ENCODE measurements at places on chromosomes 4 and X. TPM values are rescaled to one million over a fixed set of nuclear protein-coding genes. Genes with fewer than 3 reads are reported as not detected.

The EFHC2 gene
- total RNA-seq = not detected

GRCh38 chrX:1336948-1337779 lies 579 bp downstream of the IL3RA start:
- no peak for DNase-seq
- H3K36me3 ChIP-seq = peaks cover 19% of the 10 kb centered on the region
- no peaks in the 10 kb centered on the region for H3K27me3 ChIP-seq
- H3K4me1 ChIP-seq = no peaks in the 10 kb centered on the region

The STARD8 gene
- not detected for total RNA-seq

DNA sequence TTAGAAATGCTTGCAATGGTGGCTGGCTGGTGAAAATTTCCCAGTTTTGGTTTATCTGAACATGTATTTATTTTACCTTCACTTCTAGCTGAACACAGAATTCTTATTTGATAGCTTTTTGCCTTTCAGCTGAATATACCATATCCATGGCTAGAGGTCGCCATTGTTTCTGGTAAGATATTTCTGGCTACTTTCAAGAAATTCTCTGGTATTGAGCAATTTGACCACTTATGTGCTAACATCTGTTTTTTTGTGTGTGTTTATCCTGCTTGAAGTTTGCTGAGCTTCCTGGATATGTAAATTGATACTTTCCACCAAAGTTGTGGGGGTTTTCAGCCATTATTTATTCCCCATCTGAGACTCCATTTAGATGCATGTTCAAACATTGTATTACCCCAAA lies 75.4 kb downstream of the FBXW7 start:
- no peak overlapping the region for H3K27ac ChIP-seq
- no peaks in the 10 kb centered on the region for H3K36me3 ChIP-seq
- H3K4me3 ChIP-seq = no peak overlapping the region
- peaks cover 3% of the 10 kb centered on the region for H3K4me1 ChIP-seq
- DNase-seq = peak; percentile 54
- H3K27me3 ChIP-seq = no peaks in the 10 kb centered on the region

The ELOVL6 gene
- 19.4 TPM for total RNA-seq

DNA sequence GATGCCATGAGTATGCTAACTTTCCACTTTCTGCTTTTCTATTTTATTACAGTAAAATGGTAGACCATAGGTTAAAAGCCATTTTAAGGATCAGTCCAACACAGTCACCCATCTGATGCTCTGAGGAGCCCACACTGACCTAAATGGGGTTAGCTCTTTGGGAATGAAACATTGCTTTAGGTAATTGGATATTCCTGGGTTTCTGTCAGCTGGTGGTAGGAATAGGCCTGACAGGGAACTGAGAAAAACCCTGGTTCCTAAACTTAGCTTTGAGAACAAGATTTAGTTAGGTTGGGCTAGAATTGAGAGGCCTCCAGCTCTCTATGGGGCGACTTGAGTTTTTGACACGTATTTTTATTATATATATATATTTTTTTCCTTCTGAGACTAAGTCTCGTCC lies 40.4 kb downstream of the MCUB start:
- DNase-seq = no peak
- H3K27me3 ChIP-seq = no peaks in the 10 kb centered on the region
- no peak overlapping the region for H3K4me3 ChIP-seq
- H3K36me3 ChIP-seq = peaks cover 21% of the 10 kb centered on the region

GRCh38 chrX:57899064-57899463 lies 11.2 kb downstream of the ZXDA start:
- H3K36me3 ChIP-seq = no peaks in the 10 kb centered on the region
- no peak overlapping the region for H3K4me3 ChIP-seq
- no peak for DNase-seq
- H3K4me1 ChIP-seq = no peaks in the 10 kb centered on the region
- no peak overlapping the region for H3K27ac ChIP-seq

GRCh38 chr4:165720411-165721082 lies 152.5 kb upstream of the TLL1 start:
- H3K36me3 ChIP-seq = no peaks in the 10 kb centered on the region
- no peaks in the 10 kb centered on the region for H3K4me1 ChIP-seq
- no peak overlapping the region for H3K27ac ChIP-seq
- H3K4me3 ChIP-seq = no peak overlapping the region
- no peak for DNase-seq

GRCh38 chr4:2798399-2799223 lies 5.7 kb downstream of the SH3BP2 start:
- H3K27me3 ChIP-seq = no peaks in the 10 kb centered on the region
- no peak for DNase-seq
- peaks cover 26% of the 10 kb centered on the region for H3K4me1 ChIP-seq
- H3K27ac ChIP-seq = no peak overlapping the region
- H3K4me3 ChIP-seq = no peak overlapping the region

GRCh38 chrX:133892337-133892736 lies 93.1 kb downstream of the GPC3 start:
- H3K36me3 ChIP-seq = no peaks in the 10 kb centered on the region
- no peaks in the 10 kb centered on the region for H3K4me1 ChIP-seq
- DNase-seq = no peak
- no peaks in the 10 kb centered on the region for H3K27me3 ChIP-seq
- no peak overlapping the region for H3K4me3 ChIP-seq
- H3K27ac ChIP-seq = no peak overlapping the region

- H3K36me3 ChIP-seq = no peaks in the 10 kb centered on the region
- no peak within 1 kb of the TSS for H3K27ac ChIP-seq
- no peak for DNase-seq
- H3K4me1 ChIP-seq = no peaks in the 10 kb centered on the region
- no peaks in the 10 kb centered on the region for H3K27me3 ChIP-seq
These were observed at the start of gene DCAF12L2 for GRCh38 chrX:126165721-126166461. Gene DCAF12L2 (minus strand): TSS chrX:126166289. CDS start chrX:126165924, 365 bp downstream.

DNA sequence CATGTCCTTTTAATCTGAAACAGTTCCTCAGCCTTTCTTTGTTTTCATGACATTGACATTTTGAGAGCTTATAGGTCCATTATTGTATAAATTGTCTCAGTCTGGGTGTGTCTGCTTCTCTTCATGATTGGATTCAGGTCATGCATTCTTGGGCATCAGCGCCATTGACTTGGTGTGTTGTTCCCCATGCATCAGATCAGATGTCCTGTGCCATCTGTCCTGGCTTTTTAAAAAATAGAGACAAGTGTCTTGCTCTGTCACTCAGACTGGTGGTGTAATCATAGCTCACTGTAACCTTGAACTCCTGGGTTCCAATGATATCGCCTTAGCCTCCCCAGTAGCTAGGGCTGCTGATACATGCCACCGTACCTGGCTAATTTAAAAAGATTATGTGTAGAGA lies 55.7 kb downstream of the TBC1D14 start:
- no peaks in the 10 kb centered on the region for H3K27me3 ChIP-seq
- H3K27ac ChIP-seq = no peak overlapping the region
- H3K4me3 ChIP-seq = no peak overlapping the region
- peaks cover 19% of the 10 kb centered on the region for H3K4me1 ChIP-seq
- DNase-seq = no peak

The TBC1D1 gene
- total RNA-seq = 30.5 TPM

DNA sequence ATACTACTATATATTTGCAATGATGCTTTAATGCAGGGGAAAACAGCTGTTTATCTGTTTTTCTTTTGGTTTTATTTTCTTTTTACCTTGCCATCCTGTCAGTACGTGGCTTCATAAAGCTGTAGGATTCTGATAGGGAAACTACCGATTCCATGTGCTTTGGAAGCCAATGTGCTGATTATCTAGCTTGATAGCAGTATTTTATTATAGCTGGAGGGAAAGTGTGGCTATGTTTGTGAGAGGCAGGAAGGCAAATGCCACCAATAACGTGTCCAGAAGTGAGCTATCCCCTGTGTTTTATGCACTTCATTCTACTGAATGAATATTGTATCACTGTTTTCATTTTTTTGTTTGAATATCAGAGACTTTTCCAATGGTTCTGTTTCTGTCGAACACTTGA lies 43.7 kb downstream of the IL15 start:
- H3K27me3 ChIP-seq = no peaks in the 10 kb centered on the region
- DNase-seq = no peak
- H3K4me3 ChIP-seq = no peak overlapping the region
- no peak overlapping the region for H3K27ac ChIP-seq
- H3K4me1 ChIP-seq = no peaks in the 10 kb centered on the region

GRCh38 chrX:140250391-140250790 lies 254.5 kb downstream of the SOX3 start:
- H3K4me3 ChIP-seq = no peak overlapping the region
- no peak overlapping the region for H3K27ac ChIP-seq
- DNase-seq = no peak
- no peaks in the 10 kb centered on the region for H3K4me1 ChIP-seq
- no peaks in the 10 kb centered on the region for H3K27me3 ChIP-seq

The SSX1 gene
- not detected for total RNA-seq

The ERAS gene
- not detected for total RNA-seq

The CLDN22 gene
- not detected for total RNA-seq

DNA sequence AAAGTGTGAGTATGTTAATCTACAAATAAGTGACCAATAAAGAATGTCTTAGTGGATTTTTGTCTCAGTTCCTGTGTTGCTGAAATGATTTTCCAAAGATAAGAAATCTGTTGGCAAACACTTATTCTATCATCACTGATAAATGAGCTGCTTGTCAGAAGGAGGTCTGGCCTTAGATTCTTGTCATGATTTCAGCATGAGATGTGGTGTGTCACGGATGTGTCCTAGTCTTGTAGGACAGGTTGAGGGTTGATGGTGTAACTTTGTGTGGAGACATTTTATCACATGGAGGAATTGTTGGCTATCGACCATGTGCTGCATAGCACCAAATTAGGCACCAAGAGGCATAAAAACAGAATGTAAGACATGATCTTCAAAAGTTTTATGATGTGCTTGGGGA lies 31.8 kb upstream of the LIMCH1 start:
- H3K27me3 ChIP-seq = no peaks in the 10 kb centered on the region
- H3K27ac ChIP-seq = no peak overlapping the region
- H3K36me3 ChIP-seq = no peaks in the 10 kb centered on the region
- no peak for DNase-seq

The ART3 gene
- not detected for total RNA-seq

DNA sequence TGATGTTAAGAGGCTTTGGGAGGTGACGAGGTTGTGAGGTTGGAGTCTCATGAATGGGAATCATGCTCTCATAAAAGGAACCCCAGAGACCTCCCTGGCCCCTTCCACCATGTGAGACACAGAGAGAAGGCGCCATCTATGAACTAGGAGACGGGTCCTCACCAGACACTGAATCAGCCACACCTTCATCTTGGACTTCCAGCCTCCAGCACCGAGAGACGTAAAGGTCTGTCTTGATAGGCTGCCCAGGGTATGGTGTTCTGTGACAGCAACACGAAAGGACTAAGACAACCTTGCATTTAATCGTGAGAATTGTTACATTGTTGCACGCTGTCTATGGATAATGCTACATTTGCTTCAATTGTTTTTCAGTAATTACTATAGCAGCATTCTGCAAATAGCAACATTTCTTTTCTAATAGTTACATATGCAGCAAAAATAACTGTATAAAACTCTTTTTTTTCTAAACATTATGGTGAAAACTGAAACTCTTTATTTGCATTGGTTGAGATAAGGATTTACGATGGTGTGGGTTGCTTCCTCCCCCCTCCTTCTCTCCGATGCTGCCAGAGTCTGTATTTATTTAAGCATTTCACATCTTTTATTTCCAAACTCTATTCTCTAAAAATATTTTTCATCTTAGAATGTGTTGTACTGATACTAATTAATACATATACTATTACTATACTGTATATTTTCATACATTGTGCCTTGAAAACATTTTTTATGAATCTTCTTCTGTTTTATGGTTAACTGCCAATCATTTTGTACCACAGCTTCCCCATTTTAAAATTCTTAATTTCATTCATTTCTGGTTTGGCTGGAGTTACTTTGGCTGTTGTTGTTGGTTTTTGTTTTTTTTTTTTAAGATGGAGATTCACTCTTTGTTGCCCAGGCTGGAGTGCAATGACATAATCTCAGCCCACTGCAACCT lies 26.4 kb upstream of the AKAP17A start:
- H3K4me3 ChIP-seq = peak overlapping the region; percentile 35
- H3K4me1 ChIP-seq = peaks cover 16% of the 10 kb centered on the region
- DNase-seq = peak; percentile 65
- no peaks in the 10 kb centered on the region for H3K36me3 ChIP-seq

DNA sequence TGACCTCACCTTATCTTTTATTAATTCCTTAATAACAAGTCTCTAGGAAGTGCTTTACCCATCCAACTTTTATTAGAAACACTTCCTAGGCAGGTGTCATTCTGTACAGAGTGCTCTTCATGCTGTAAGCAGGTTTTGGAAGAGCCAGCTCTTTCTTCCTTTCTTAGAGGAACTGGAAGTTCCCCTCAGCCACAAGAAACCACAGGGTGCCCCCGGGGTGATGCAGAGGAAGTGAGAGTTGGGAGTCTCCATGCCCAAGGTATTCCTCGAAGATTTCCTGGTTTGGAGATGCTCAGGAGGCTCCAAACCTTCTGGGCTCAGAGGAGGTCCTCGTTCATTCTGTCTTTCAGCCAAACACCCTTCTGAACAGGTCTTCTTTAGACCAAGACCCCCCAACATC lies 83.8 kb downstream of the EGF start:
- H3K27me3 ChIP-seq = no peaks in the 10 kb centered on the region
- peaks cover 18% of the 10 kb centered on the region for H3K4me1 ChIP-seq
- no peak overlapping the region for H3K27ac ChIP-seq
- H3K36me3 ChIP-seq = no peaks in the 10 kb centered on the region

The ARX gene
- not detected for total RNA-seq

- H3K4me3 ChIP-seq = no peak overlapping the region
- no peaks in the 10 kb centered on the region for H3K27me3 ChIP-seq
- no peak for DNase-seq
- H3K4me1 ChIP-seq = peaks cover 25% of the 10 kb centered on the region
These were observed 6.1 kb downstream of the ACOX3 start for GRCh38 chr4:8434251-8435073.

DNA sequence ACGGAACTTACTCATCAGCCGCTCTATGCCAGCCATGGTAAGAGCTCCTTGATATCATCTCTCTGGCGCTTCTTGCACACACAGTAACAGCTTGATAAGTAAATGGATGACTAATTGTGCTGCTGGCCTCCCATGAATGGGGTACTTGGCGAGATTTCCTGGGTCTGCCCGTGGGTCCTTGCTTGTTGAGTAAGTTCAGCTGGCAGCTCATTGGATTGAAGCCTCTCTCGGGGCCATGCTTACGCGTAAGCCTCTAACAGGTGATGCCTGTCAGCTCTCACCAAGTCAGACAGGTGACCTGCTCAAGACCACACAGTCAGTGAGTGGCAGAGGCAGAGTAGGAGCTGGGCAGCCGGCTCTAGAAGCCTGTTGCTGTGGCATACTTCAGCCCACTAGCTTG lies 7.7 kb downstream of the NSG1 start:
- H3K36me3 ChIP-seq = no peaks in the 10 kb centered on the region
- H3K27ac ChIP-seq = no peak overlapping the region
- H3K4me3 ChIP-seq = no peak overlapping the region
- DNase-seq = no peak
- no peaks in the 10 kb centered on the region for H3K27me3 ChIP-seq

DNA sequence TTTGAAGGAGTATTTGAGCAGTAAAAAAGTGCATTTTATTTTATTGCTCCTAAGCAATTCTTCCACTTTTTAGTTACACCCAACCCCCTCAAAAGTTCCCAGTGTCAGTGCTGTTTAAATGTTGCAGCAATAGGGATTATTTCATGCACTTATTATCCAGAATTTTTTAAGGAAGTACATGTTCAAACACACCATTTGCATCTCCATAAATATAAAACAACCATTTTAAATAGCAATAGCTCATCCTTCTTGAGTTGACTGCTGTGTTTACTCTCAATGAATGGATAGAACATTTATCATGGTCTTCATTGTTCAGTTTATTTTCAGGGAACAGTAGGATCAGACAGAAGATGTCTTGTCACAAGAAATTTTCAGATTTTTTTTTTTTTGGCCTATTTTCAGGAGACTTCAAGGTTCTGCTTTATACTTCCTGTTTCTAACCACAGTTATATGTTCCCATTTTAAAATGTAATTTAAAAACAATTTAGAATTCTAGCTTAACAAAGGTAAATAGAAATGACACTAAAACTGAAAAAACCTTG lies 171.9 kb downstream of the TMA16 start:
- no peaks in the 10 kb centered on the region for H3K27me3 ChIP-seq
- no peaks in the 10 kb centered on the region for H3K36me3 ChIP-seq
- peaks cover 42% of the 10 kb centered on the region for H3K4me1 ChIP-seq
- DNase-seq = peak; percentile 81
- no peak overlapping the region for H3K4me3 ChIP-seq

Data from Karpas-422 (cell line).